Cardiac muscle cell (in vitro differentiated cells and primary cell): ENCODE measurements at places on chromosomes 7 and 10.

DNA sequence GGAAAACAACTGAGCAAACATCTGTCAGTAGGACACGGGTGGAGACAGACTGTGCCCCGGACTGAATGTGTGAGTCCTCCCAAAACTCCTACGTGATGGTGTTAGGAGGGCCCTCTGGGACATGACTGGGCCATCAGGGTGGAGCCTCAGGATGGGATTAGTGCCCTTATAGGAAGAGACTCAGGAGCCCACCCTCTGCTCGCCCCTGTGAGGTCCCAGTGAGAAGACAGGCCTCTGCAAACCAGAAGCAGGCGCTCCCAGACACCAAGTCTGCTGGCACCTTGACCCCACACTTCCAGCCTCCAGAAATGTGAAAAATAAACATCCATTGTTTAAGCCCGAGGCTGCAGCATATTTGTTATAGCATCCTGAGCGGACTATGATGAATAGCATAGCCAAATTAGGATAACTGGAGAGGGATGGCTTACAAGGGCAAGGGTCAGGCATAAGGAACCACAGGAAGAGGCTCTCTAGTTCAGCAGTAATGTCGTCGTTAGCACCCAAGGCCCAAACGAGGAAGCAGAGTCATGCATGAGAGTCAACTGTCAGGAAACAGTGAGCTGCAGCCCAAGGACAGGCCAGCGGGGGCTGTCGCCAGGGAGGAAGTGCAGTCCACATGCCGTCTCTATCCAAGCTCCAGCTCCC lies 50.6 kb downstream of the PTPRN2 start:
- no peak for DNase-seq

DNA sequence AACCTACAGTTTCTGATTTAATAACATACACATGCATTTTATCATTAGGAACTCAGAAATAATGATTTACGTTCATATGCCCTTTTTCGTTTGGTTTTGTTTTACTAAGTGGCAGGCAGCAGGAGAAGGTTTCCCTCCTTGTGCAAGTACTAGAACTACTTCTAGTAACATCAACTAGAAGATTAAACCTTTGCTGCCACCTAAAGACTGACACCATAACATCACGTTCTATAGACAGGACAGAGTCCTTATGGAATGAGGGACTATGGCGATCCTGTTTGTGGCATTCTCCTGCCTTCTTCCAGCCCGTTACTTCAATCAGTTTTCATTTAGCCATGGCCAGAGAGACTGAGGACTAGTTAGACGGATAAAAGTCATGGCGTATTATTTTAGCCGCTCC lies 53.2 kb downstream of the GAD2 start:
- peak; percentile 40 for DNase-seq

- peak; percentile 35 for DNase-seq
Observed at GRCh38 chr10:131979821-131980270, 1.9 kb downstream of the BNIP3 start.

DNA sequence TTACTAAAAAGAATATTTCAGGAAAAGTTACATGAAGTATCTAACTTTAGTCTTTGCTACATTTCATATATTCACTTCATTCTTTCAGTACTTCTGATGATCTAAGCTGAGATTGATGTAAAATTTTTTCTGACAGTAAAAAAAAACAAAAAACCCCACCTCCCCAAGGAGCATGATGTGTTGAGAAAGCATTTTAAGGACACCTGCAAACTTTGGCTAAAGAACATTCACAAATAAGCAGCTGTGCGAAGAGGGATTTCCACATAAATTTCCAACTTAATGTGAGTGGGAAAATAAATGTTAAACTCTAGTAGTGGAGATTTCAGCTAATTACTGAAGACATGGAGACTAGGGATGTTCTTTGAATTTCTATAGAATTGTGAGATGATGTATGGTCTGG lies 35.5 kb downstream of the DLD start:
- DNase-seq, result no peak

- DNase-seq, result no peak
Observed at GRCh38 chr7:18126281-18126680, 98.6 kb upstream of the PRPS1L1 start.

- no peak for DNase-seq
Observed at GRCh38 chr7:74290981-74291441, 1.8 kb downstream of the CLIP2 start.

GRCh38 chr7:2934211-2934731 lies 90.2 kb upstream of the GNA12 start:
- no peak for DNase-seq

- no peak for DNase-seq
Observed at GRCh38 chr10:132095403-132096113, 29.8 kb downstream of the JAKMIP3 start.

DNA sequence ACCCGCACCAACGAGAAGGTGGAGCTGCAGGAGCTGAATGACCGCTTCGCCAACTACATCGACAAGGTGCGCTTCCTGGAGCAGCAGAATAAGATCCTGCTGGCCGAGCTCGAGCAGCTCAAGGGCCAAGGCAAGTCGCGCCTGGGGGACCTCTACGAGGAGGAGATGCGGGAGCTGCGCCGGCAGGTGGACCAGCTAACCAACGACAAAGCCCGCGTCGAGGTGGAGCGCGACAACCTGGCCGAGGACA lies 1.6 kb downstream of the VIM start:
- DNase-seq, result no peak

- no peak for DNase-seq
Observed at GRCh38 chr10:107299606-107300005, 135.1 kb upstream of the SORCS1 start.

DNA sequence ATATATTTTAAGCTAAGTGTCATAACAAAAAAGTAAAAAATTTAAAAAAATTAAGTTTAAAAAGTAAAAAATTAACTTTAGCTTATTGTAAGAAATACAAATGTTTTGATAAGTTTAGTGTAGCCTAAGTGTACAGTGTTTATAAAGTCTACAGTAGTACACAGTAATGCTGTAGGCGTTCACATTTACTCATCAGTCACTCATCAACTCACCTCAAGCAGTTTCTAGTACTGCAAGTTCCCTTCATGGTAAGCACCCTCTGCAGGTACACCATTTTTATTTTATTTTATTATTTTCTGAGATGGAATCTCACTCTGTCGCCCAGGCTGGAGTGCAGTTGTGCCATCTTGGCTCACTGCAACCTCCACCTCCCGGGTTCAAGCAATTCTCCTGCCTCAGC lies 316.0 kb downstream of the FGFR2 start:
- no peak for DNase-seq
